ENCODE measurements at places on chromosomes 7 and 10.

DNA sequence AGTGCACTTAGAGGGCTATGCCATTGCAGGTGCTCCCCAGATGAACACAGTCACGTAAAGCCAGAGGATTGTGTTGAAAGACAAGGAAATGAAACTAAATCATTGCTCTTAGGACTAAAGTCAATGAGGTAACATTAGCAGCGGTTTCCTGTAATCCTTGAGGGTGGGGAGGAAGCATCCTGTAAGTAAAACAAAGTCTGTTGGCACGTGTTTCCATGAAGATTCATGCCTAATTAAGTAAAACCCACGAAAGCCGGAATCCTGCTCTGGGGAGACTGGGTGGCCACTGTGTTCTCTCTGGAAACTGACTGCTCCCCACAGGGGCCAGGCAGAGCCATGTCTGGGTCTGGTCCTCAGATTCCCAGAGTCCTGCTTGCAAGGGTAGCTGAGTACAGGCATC, 18.3 kb downstream of the STEAP1B start:
- no peak for DNase-seq

DNA sequence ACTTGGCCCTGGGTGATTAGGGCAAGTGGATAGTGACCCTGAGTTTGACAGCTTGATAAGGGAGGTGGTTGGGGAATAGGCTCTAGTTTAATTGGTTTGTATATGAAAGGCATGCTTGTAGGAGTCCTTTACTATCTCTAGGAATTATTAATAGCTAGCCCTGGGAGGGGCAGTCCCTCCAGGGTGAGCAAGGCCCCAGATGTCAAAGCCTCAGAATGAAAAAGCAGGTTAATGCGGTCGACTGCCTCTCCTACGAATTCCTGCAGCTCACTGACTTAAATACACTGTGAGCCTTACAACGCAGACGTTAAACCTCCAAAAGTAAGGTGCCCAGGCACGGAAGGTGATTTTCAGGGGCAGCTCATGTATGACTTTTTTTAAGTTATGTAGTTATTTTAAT, 5.2 kb upstream of the BTBD16 start:
- no peak for DNase-seq

GRCh38 chr7:95798401-95798930, 26.1 kb downstream of the DYNC1I1 start:
- DNase-seq = no peak

DNA sequence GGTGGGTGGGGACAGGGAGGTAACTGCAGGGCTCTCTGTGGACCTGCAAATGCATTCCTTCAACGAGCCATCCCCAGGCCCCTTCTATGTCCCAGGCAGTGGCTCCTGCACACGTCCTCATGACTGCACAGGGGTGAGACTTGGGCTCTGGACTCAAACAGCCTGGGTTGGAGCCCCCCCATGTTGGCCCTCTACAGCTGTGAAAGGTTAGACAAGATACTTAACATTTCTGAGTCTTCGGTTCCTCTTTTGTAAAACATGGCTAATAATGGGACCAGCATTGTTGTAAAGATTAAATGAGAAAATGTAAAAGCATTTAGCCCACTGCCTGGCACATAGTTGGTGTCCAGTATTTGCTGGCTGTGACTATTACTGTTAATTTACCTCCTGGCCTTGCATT, 41.8 kb downstream of the CHST3 start:
- DNase-seq = no peak

GRCh38 chr7:116724560-116725231, 52.7 kb downstream of the MET start:
- DNase-seq = no peak

GRCh38 chr10:20276127-20276979, 460.1 kb downstream of the PLXDC2 start:
- DNase-seq = no peak

DNA sequence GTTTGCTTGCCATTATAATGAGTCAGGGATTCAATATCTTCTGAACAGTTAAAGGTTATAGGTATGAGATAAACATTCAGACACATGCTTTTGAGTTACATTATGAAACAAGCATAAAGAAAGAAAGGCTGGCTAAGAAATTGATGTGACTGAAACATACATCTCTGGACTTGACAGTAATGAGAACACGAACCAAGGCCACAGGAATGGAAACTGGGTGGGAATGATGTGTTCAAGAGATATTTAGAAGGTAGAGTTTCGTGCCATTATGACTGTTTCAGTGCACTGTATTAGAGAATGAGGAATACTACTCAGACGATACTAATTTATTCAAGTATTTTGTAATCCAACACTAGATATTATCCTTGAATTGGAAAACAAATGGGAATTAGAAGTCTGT, 332.1 kb upstream of the MAGI2 start:
- no peak for DNase-seq

DNA sequence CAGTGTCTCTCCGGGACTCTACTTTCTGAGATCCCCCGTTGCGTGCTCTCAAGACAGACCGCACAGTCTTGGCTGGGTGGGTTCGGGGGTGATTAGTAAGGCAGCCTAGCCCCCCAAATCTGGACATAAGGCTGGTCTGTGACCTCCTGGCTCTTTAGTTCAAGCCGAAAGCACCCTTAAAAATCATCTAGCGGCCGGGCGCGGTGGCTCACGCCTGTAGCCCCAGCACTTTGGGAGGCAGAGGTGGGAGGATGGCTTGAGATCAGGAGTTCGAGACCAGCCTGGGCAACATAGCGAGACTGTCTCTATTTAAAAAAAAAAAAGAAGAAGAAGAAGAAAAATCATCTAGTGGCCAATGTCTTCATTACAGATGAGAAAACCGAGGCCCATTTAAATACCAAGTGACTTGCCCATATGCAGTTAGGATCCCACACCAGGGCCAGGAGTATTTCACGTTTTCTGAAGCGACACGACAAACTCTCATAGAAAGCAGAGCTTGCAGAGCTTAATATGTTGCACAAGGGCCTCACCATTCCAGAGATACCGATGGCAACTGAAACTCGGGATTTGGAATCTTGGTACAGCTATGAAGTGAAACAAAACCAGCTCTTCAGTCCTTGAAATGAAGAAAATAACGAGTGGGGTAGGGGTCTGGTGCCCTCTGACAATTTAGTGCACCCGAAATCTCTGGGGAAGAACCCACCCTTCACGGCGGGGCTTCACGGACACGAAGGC, 703 bp upstream of the HILPDA start:
- DNase-seq = no peak

- no peak for DNase-seq
Measured at GRCh38 chr10:11178606-11179515, 161.2 kb downstream of the CELF2 start.

DNA sequence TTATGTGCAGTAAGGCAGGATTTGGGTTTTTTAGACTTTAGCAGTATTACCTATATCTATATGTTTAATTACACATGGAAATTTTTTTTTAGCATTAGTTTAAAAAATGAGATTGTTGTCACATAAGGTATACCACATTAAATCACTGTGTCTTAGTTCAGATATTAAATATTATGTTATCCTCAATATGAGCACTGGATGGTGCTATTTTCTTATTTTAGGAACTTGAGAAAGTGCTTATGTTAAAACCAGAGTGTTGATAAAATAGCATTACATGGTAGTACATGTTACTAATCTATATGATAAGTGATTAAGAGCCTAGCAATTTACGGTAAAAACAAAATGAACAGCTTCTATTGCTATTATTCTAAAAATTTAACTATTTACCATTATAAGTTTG, 28.8 kb downstream of the MIOS start:
- DNase-seq = no peak

DNA sequence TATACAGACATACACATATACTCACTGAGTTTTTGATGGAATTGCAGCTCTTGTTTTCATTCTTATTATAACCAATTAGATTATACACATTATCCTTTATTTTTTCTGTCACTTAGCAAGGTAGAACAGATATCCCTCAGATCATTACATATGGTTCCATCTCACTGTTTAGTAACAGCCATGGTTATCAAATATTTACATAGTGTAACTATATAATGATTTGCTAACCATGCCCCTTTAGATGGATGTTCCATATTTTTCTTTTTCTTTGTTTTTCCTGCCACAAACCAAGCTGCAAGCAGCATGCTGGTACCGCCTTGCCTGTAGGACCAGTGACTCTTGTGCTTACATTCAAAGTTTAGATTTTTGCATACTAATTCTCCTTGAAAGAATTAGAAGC, 163.4 kb upstream of the NFE2L3 start:
- no peak for DNase-seq

- DNase-seq = no peak
Measured at GRCh38 chr7:109950821-109951564, 1139.9 kb upstream of the LRRN3 start.

DNA sequence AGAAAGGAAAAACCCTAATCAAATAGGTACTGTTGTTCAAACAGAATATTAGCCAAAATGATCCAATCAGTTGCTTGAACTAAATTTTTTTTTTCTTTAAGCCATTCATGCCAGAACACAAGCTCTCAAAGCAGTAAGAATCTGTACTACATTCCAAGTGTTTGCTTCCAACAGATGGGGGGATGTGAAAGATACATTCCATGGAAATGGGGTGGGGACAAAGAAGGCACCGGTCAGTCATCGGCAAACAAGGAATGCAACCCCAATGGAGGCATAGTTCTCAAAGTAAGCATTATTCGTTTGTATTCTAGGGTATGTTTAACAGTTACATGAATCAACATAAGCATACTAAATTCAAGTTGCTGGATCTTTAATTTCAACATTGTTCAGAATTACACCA, 32.5 kb downstream of the C10orf143 start:
- no peak for DNase-seq

- DNase-seq = no peak
Measured at GRCh38 chr7:151078233-151079040, 2.2 kb downstream of the FASTK start.

DNA sequence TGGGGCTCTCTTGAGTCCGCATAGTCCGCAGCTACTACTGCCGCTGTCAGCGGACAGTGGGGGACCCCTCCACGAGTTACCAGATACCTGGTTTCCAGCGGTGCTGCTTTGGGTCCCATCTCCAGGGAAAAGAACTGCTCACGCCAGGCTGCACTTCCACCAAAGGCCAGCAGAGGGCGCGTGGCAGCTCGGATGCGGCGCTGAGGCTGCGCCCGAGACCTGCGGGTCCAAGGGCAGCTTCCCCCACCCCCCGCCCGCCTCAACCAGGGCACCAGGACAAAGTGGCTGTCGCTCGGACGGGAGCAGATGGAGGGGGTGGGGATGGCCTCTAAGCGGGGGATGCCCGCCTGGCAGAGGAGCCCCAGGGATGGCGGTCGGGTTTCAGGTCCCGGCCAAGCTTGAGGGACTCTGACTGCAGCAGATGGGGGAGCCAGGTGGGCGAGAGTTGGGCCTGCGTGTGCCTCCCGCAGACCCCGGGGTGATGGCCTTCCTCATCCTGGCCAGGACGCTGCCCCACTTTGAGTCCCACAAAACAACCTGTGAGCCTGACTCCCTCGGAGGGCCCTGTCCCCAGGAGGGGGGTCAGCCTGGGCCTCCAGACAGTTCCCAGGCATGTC, 23.8 kb upstream of the ZNF735 start:
- DNase-seq = no peak

DNA sequence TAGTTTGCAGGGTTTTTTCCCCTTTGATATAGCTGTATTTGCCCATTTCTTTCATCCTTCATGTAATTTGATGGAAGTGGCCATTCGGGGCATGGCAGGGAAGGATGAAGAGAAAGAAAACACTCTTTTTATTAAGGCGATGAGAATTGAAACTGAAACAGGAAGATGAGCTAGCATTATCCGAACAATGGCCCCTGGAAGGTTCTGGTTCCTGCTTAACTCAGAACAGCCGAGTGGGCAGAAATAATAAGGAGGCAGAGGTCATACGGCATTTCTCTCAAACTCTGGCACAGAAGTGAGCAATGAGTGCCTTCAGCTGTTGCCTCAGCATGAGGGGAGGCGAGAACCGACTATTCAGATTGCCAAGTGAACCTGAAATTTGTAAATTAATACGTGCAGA, 113.2 kb upstream of the MYO3A start:
- no peak for DNase-seq

GRCh38 chr7:30237271-30237695, 47.1 kb upstream of the ZNRF2 start:
- no peak for DNase-seq

DNA sequence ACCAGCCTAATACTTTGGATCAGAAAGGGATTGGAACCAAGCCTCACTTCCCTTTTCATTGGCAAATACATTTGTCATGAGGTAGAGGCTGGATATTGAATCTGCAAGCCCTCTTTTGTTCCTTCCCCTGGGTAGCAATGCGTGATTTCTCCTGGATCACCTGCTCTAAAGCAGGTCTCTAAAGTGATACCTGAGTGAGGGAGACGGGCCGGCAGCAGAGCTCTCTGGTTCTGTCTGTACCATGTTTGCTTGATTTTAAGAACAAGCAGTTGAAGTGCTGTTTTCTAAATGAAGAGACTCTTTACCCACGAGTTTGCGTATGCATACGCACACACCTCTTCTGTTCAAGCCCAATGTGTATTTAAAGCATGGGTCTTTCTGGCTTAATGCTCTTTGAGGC, 41.1 kb downstream of the GARS1 start:
- no peak for DNase-seq

- DNase-seq = no peak
Measured at GRCh38 chr10:48819783-48820182, 119.9 kb downstream of the LRRC18 start.

GRCh38 chr7:121561717-121562116, 165.6 kb upstream of the FAM3C start:
- DNase-seq = no peak

- DNase-seq = no peak
Measured at GRCh38 chr7:14124716-14125115, 135.2 kb upstream of the ETV1 start.

DNA sequence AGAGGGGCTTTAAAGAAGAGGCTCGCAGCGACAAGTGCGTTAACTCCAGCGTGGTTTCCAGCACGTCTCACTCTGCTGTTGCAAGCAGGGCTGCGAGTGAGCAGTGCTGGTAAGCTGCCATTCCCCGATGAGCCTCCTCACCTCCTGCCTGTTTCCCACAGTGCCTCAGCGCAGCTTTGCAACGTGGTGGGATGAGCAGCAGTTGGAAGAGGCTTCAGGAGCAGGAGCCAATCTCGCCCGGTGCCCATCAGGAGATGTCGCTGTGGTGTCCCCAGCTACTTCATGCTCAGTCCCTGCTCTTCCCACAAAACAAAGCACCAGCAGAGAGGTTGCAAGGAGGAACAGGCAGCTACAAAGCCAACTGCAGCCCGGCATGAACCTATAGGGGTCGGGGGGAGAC, 2.4 kb upstream of the ADARB2 start:
- DNase-seq = no peak

DNA sequence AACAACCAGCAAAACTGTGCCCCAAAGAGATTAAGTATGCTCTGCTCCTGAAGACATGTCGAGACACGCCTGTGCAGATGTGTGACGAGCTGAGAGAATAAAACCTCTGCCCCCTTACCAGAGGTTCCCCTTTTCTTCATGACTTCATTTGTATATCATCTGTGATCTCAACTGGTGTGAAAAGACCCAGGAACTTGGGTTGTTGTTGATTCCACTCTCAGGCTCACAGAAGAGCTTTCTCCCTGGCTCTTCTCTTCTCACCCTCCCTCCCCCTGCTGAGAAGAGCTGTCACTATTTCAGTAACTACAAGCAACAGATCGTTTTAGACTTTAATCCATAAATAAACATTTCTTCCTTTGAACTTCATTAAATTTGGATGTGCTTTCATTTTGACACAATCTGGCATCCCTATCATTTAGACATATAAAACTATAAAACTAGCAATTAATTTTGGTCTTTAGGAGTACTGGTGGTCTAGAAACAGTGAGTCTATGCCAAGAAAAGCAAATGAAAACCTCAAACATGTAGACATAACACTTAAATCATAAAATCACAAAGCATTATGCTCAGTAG, 179.3 kb upstream of the FZD8 start:
- DNase-seq = no peak

Data from amniotic stem cell (primary cell).